ENCODE measurements at places on chromosomes 3 and 15.

- DNase-seq = no peak
Observed at GRCh38 chr15:38666865-38667510, 102.4 kb upstream of the RASGRP1 start.

- no peak for DNase-seq
Observed at GRCh38 chr3:41845826-41846225, 116.1 kb downstream of the ULK4 start.

- DNase-seq = peak; percentile 85
Observed at GRCh38 chr15:92803852-92804609, 96.1 kb upstream of the CHD2 start.

DNA sequence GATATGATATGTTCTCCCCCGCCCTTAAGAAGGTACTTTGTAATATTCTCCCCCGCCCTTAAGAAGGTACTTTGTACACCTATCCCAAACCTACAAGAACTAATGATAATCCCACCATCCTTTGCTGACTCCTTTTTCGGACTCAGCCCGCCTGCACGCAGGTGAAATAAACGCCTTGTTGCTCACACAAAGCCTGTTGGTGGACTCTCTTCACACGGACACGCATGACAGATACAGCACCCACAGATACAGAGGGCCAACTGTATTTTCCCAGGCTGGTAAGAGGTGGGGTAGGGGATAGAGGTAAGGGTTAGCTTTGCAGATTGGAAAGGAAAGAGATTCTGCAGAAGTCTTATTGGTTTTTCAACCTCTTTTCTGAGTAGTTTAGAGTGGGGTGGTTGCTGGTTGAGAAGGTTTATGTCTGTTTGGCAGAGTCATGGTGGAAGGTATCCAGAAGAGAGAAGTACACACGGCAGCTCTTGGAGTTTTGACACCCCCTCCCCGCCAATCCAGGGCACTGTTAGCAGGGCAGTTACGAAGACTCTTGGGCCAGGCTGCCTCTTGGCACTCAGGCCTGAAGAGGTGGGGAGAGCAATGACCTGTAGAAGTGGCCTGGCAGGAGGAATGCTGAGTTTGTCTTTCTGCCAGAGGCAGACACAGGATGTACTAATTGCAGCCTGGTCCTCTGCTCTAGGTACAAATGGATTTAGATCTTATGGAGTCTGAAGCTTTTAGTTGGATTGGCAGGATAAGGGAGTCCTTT is 36.0 kb upstream of the IDH2 start:
- DNase-seq = no peak

GRCh38 chr3:143337387-143337786 is 217.8 kb downstream of the CHST2 start:
- no peak for DNase-seq

- DNase-seq = no peak
Observed at GRCh38 chr3:67858492-67858891, 204.1 kb upstream of the SUCLG2 start.

Measured in stimulated activated naive CD4-positive, alpha-beta T cell treated with Interleukin-2 at 50 U/mL for 16 hours (primary cell).